CD4-positive, CD25-positive, alpha-beta regulatory T cell (primary cell): ENCODE measurements at places on chromosomes 11 and 22.
A peak's percentile ranks its signal among the peaks of the same experiment; 100 is the strongest.

DNA sequence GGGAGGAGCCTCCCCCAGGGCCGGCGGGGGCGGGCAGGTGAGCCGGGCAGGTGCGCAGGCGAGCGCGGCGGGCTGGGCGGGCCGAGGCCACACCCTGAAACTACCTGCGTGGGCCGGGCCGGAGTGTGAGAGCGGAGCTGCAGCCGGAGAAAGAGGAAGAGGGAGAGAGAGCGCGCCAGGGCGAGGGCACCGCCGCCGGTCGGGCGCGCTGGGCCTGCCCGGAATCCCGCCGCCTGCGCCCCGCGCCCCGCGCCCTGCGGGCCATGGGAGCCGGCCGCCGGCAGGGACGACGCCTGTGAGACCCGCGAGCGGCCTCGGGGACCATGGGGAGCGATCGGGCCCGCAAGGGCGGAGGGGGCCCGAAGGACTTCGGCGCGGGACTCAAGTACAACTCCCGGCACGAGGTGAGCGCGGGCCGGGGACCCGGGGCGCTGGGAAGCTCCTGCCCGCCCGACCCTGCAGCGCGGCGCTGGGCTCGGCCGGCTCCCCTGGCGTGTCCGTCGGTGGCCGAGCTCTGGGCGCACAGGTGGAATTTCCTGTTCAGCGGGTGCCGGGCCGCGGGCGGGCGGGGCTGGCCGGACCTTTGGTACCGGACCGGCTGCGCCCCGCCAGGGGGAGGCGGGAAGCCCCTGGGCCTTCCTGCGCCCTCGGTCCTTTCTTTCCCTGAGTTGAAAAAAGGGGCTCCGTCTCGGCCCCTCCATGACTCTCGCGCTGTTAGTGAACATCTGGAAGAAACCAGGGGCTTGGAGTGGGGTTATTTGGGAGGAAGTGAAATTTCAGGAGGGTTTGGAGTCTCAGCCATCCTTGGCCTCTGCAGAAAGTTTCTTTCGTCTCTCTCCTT is at the start of gene ST14:
Gene ST14, plus strand, starts transcription at position 126 of the 841 bp plus-strand sequence. Its CDS starts 198 bp downstream, at position 324.
- no peak for DNase-seq

DNA sequence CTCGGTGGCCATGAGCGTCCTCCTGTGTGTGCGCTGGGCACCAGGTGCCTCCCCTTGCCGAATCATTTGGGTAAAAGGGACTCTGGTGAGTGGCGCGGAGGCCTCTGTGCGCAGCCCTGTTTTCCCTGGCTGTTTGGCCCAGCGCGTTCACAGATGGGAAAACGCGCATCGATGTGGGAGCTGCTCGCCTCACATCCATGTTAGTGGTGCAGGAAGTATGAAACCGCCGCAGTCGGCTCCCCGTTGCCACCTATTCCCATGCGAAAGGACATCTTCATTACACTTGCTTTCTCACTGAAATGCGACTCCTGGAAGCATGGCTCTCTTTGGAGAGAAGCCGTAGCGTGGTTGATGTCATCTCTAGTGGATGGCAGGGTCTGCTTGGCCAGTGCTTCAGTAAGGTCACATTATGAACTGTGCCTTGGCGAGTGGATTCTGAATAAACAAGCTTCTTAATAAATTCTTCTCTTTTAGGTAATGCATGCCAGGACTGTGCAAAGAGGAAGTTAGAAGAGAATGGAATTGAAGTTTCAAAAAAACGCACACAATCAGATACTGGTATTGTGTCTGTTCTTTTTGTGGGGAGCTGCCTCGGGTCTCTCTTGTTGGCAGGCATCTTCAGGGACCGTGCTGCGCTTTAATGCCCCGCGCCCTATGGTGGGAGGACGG is 26.3 kb downstream of the FAM118A start:
- DNase-seq = no peak

GRCh38 chr11:130580372-130580771 is 131.9 kb downstream of the ADAMTS15 start:
- no peak for DNase-seq

DNA sequence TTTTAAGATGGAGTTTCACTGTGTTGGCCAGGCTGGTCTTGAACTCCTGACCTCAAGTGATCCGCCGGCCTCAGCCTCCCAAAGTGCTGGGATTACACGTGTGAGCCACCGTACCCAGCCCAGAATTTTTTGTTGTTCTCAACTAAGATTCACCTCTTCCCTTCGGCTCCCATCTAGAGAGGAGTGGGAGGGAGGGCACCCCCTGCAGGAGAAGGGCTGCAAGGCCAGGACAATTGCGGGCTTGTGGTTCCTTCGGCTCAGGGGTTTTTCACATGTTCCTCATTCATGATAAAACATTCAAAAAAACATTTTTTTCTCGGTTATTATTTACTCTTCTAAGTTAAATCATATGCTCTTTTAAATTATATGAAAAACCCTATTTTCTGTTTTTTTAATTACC is 201.1 kb upstream of the LRRC4C start:
- no peak for DNase-seq

DNA sequence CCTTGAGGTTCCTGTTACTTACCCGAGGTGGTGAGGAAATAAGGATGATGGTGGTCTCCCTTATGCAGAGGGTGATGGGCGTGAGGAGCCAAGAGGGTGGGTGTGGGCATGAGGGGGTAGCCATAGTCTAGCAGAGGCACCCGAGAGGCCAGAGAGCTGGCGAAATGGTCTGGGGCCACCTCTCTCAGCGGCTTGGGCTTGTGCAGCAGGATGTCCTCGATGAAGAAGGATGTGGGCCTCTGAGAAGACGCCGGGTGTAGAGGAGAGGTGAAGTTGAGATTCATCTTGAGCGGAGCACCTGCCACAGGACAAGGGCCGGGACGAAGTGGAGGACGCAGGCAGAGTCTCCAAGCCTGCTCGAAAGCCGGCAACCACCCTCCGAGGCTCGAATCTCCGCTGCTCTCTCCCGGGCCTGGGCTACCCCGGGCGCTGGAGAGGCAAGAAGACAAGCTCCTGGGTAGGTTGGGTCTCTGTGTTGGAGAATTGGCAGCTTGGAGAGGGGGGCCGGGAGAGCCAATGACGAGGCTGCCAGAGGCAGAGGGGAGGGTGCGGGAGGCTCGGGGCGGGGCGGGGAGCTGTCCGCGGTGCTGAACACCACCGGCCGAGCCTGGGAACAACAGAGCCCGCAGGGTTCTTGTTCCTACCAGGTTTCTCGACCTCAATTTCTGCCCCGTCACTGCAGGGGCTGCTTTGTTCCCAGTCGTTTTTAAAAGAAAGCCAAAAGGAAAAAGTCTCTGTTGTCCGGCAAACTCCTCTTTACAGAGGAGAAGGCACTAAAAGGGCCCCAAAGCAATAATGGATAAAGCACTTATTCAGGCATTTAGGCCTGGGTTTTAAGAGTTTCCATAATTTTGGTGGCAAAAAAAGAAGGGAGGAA is at the start of gene BSX:
Gene BSX, minus strand, starts transcription at position 447 of the 877 bp plus-strand sequence. Its CDS starts 163 bp downstream, at position 284.
- no peak for DNase-seq

DNA sequence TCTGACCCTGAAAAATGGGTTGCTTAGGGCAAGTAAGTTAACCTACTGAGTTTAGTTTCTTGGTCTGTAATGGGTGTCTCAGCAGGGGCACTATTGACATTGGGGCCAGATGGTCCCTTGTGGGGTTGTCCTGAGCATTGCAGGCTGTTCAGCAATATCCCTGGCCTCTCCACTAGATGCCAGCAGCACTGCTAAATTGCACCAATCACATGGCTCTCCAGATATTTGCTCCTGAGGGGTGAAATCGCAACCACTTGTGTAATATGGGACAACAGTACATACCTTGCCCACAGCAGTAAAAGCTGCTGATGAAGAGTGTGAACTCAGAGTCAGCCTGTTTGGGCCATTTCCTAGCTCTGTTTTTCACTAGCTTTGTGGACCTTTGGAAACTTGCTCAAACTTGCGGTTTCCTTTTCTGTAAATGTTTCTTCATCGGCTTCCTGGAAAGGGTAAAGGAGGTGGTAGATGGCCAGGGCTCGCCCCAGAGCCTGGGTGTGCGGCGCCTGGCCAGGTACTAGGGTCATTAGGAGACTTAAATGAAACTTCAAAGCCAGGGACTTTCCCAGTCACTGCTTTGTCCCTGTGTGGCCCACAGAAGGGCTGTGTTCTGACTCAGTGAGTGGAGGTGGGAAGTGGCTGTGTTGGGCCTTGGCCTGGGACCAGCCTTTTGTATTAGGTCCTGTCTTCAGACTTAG is 13.0 kb downstream of the NCF4 start:
- DNase-seq = peak; percentile 88

DNA sequence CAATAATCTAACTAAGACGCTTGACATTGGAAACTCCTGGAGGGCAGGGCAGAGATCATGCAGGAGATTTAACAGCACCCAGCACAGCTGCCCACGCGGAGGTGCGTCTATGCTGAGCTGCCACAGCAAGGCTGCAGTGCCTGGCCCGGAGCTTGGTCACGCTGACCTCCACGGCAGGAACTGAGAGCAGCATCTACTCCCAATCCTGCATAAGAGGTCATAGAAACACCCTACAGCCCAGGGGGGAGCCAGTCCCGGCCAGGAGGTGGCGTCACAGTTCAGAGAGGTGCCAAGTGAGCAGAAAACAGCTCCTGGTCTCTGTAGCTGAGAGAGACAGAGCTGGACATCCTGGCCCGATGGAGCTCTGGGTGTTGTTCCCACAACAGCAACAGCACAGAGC is 121.1 kb upstream of the TMEM45B start:
- no peak for DNase-seq

- DNase-seq = no peak
These were observed 184.4 kb upstream of the B3GAT1 start for GRCh38 chr11:134596404-134596803.

DNA sequence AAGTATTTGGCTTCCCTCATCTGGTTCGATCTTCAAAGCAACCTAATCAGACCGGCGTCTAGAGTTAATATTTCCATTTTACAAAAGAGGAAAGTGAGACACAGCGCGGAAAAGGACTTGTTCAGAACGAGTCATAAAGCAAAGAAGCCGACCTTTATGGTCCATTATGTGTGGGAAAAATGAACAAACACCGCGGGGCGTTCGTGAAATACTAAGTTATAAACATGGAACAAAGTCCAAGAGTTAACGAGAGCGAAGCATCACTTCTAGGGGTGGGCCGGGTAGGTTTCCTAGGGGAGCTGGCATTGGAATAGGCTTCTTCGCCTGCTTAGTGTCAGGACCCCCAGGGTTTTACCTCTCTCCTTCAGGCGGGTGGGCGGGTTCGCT is 575 bp downstream of the DUSP18 start:
- no peak for DNase-seq
